Eye (tissue), 1 donor: ENCODE measurements at places on chromosomes 7 and 10.

- DNase-seq = no peak
Measured at GRCh38 chr7:151007469-151007898, 16.7 kb downstream of the NOS3 start.

GRCh38 chr10:75531571-75532031 lies 100.2 kb downstream of the LRMDA start:
- no peak for DNase-seq

DNA sequence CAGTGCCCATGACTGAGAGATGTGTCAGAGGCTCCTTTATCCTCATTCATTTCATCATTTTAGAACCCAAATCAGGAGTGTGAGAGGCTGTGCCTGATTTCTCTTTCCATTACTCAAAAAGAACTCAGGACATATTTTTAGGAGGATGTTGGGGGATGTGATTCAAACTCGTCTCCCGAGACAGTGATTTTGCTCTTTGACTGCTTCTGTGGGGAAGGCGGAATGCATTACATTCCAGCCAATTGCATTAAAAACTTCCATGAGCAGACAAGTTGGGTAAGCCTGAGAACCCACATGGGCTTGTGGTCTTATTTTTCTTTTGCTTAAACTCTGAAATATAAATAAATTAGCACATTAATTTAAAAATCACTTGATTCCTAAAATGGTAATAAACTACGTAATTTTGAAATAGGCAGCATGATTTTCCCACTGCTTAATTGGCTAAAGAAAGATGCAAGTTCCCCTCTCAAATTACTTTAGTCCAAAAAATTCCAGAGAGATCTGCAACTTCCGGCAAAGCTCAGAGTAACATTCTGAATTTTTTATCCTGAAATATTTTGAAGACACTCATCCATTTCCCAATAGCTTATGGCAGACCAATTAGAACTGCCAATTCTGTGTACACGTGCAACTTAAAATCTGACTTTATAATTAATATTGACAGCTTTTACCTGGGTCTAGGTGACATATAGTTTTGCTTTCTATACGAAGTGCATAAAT lies 185.6 kb downstream of the C7orf25 start:
- DNase-seq = no peak

- DNase-seq = peak; percentile 66
Measured at GRCh38 chr7:66505531-66506451, 122.9 kb upstream of the KCTD7 start.
